ENCODE measurements at places on chromosomes 12 and 14.

GRCh38 chr14:35140718-35141581 is 18.6 kb downstream of the PRORP start:
- no peak for DNase-seq

- no peak for DNase-seq
Measured at GRCh38 chr14:104267895-104268294, 129.5 kb downstream of the KIF26A start.

DNA sequence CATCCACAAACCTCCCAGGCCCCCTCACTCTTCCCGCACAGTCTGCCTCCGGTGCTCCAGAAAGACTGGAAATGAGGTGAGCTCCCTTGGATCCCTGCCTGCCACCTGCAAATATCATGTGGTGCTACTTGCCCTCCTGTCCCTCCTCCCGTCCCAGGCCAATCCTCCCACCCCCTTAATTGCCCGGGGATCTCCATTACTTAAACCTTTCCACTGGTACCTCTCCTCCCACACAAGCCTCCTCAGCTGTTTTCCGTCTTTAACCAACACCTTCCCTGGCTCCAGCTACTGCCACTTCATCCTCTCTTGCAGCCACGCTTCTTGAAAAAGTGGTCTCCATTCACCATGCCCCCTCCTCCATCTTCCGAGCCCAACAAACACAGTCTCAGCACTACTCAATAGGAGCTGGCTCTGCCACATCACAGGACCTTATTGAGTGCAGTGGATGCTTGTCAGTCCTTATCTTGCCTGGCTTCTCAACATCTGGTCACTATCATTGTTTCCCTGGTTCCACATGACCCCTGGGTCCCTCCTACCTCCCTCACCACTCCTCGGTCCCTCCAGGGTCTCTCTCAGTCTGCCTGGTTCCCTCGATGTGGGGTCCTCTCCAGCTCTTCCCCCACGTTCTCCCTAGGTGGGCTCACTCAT is 11.5 kb downstream of the FAIM2 start:
- DNase-seq, result no peak

- DNase-seq, result no peak
Measured at GRCh38 chr12:110023059-110023980, 24.1 kb downstream of the ANKRD13A start.

DNA sequence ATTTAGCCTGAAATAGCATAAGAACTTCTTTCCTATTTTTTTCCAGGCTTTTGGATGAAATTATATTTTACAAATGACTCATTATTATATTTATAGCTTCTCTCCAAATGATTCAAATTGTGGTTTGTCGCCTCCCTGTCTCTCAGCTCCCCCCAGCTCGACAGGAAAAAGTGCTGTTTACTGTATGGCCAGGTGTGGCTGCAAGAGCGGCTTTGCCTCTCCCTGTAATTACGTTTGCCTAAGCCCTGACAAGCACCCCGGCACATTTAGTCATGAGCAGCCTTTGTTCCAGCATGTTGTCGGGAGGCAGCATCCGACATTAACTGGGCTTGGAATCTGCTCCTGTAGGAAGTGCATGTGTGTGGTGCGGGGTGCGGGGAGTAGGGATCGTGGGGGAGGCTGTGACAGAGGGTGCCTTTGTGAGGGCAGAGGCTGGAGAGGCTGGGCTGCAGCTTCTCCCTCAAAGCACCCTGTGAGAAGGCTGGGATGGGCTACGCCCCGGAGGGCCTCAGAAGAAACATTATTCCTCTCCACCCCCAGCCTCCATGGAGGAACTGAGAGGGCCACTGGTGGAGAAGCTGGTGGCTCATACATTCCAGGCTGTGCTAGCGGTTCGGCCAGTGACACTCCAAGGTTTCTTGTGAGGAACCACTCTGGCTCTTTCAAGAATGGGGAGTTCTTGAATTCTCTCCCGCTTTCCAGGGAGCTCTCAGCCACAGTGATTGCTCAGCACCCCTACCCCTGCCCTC is 42.1 kb upstream of the CTDSP2 start:
- peak; percentile 56 for DNase-seq

DNA sequence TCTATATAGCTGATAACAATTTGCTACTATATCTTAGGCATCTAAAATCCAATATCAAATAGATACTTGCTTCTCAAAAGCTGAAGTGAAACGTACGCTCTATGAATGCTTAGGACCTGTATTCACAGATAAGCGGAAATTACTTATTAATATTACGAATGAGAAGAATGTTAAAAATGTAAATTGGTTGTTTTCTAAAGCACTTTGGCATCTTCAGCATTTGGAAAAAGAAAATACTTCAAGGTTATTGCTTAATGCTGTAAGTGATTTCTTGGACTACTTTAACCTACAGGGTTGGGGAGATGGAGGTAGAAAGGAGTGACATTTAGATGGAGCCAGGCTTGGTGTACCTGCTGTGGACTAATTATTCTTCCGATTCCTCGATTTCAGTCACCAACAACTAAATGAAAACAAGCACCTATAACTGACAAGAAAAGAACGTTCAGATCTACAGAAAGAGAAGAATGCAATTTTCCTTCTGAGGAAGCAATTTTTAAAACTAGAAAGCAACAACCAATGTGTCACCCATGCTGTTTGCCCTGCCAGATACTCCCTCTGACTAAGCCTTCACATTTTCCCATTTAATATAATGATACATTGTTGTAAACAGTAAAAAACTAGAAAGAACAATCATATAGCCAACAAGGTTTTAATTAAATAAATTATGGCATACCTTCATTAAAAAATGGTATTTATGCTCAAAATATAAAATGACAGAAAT is 49.3 kb downstream of the SLC25A21 start:
- no peak for DNase-seq

DNA sequence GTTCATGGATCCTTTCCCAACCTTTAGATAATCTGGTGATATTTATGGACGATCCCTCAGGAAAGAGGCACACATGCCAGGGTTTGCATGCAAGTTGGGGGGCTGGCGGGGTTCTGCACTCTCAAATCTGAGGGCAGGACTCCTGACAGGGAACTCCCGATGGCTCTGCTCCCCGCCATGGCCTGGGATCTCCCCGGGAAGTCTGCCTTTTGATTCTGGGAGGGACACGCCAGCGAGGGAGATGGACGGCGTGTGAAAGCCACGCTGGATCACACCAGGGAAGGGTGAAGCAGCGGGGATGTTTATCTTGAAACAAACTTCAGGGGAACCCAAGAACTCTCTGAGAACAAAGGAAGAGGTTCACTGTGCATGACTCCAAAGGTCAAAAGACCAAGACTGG is 43.6 kb downstream of the LGMN start:
- DNase-seq, result no peak

DNA sequence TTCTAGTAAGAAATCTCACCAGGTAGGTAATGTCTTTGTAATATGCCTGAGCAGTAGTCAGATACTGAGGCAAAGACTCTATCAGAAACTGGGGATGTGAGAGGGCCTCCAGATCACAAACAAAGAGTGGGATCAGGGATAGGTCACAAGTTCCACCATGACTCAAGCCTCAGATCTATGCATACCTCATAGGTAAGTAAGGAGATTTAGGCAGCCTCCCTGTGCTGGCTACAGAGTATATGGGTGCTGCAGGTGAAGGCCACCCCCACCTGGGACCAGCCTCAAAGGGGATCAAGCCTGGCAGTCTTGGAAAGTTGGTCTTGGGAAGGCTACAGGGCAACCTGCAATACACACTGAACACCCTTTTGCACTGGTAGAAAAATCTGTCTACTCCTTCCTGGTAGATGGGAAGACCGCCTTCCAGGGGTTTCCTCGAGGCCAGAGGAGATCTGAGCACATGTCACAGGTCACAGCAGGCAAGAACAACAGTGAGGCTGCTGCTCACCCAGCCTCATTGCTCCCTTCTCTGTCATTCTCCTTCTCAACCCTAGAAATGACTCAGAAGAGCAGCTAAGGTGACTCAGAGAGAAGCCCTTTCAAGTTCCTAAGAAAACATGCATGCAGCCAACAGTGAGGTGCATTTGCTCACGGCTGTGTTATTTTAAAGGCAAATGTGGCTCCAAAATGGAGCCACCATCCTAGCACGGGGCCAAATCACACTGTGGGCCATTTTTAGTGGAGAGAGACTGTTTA is 143.4 kb upstream of the CDKN3 start:
- no peak for DNase-seq

- DNase-seq, result no peak
Measured at GRCh38 chr12:52344111-52344510, 22.9 kb upstream of the KRT83 start.

GRCh38 chr14:37899365-37899764 is 303.9 kb downstream of the TTC6 start:
- no peak for DNase-seq

DNA sequence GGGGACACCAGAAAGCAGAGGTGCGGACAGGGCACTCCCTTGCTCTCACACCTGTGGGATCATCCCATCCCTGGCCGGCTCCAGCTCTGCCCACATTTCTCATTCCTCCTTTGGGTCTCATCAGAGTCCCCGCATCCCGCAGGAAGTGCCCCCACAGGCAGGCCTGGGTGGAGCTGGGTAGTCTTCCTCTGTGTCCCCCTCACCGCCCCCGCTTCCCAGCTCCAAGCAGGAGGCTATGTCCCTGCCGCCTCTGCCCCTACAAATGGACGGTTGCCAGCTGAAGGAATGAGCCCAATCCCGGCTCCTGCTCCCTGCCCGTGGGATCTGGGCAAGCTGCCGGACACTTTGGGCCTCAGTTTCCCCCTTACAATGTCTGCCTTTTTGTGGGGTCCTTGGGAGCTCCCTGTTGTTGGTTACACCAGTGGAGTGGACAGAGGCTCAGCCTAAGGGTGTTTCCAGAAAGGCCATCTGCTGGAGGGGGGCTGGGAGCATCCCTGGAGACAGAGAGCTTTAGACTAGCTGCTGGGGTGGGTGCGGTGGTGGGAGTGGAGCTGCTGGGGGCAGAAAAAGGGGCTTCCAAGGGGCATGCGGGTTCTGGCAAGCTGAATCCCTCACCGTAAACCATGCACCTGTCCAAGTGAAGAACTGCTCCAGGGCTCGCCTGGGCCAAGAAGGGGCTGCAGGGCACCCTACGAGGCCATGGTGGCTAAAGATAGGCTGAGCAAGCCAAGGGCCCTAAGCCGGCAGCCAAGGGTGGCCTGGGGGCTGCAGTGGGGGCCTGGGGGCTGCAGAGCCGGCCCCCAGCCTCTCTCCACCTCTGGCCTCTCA is 7.9 kb upstream of the GPR132 start:
- no peak for DNase-seq

DNA sequence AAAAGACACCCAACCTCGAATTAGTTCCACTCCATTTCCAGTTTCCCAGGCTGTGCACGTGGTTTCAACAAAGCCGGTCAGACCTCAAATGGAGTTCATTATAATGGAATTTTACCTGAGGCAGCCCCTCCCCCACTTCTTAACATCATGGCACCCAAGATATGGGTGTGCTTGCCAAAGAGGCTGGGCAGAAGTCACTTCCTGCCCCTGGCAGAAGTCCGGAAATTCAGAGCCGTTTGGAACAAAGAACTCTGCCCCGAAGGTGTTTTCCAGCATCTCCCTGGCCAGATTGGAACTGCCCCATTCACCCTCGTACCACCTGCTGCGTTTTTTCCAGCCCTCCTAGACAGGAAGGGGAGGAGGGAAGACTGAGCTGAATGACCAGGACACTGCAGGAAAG is 8.2 kb downstream of the VDR start:
- no peak for DNase-seq

GRCh38 chr12:124233041-124233796 is 61.7 kb upstream of the RFLNA start:
- no peak for DNase-seq

- no peak for DNase-seq
Measured at GRCh38 chr12:92467886-92468285, 234.9 kb upstream of the PLEKHG7 start.

- DNase-seq, result peak; percentile 43
Measured at GRCh38 chr12:1593174-1594005, 991 bp downstream of the FBXL14 start.

- DNase-seq, result no peak
Measured at GRCh38 chr12:113378291-113378690, 19.9 kb downstream of the PLBD2 start.
